ENCODE measurements at places on chromosomes 2 and 18. TPM values are rescaled to one million over a fixed set of nuclear protein-coding genes. Genes with fewer than 3 reads are reported as not detected.

GRCh38 chr2:207490441-207490840 lies 39.3 kb upstream of the CREB1 start:
- no peak overlapping the region for H3K27ac ChIP-seq
- no peaks in the 10 kb centered on the region for H3K36me3 ChIP-seq
- H3K4me1 ChIP-seq = peaks cover 13% of the 10 kb centered on the region
- no peaks in the 10 kb centered on the region for H3K27me3 ChIP-seq

COL3A1 gene
- total RNA-seq = not detected

- H3K4me1 ChIP-seq = no peaks in the 10 kb centered on the region
- no peak for DNase-seq
- H3K4me3 ChIP-seq = no peak overlapping the region
Observed at GRCh38 chr2:46381871-46382270, 84.7 kb downstream of the EPAS1 start.

GRCh38 chr2:23456881-23457760 lies 72.1 kb downstream of the KLHL29 start:
- peaks cover 14% of the 10 kb centered on the region for H3K4me1 ChIP-seq
- no peak overlapping the region for H3K27ac ChIP-seq
- no peaks in the 10 kb centered on the region for H3K27me3 ChIP-seq
- no peak overlapping the region for H3K4me3 ChIP-seq
- no peaks in the 10 kb centered on the region for H3K36me3 ChIP-seq

DNA sequence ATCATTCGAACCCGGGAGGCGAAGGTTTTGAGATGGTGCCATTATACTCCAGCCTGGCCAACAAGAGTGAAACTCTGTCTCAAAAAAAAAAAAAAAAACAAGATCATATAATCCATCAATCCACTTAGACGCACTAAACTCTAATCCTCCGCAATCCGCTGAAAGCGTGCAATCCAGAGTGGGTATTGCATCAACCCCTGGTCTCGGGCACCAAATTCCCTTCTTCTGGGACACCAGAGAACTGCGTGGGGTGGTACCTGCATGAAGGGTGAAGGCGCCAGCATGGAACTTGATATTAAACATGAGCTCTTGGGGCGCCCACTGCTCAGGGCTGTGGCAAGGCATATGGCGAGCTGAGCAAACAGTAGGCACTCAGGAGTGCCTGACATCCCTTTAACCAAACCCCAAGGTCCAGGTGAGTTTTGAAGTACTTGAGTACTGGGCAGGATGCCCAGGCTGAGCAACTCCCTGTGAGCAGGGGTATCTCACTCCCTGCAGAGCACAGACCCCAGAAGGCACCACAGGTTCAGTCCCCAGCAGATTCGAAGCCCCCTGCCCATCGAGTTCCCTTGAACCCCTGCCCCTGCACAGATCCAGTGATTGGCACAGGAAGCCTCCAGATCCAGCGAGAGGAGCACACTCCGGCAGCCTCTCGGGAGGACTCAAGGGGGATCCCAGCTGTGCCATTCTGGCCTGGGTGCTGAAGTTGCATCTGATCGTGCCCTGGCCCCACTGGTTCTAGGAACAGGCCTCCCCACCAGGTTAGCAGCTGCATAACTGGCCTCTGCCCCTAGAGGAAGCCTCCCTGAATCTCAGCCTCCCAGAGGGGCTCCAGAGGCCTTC lies 8.0 kb downstream of the ALPI start:
- H3K36me3 ChIP-seq = no peaks in the 10 kb centered on the region
- H3K27me3 ChIP-seq = no peaks in the 10 kb centered on the region
- H3K4me1 ChIP-seq = peaks cover 4% of the 10 kb centered on the region
- no peak overlapping the region for H3K27ac ChIP-seq

THAP4 gene
- total RNA-seq = 29.9 TPM

CFAP221 gene
- not detected for total RNA-seq

DNA sequence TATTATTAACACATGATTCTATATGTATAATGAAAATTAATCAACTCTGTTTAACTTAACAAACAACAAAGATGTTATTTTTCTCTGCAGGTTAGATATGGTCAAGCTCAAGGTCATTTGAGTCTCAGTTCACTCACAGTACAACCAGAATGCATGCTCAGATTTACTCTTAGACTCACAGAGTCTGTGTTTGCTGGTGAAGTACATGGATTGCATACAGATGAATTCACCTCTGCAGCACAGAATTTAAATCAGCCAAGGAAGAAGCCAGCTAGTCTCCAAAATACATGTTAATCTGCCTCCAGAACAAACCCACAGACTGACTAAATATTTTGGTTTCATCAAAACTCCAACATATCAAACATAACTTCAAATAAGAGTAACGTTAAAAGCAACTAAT lies 424.5 kb downstream of the RAD51AP2 start:
- H3K4me3 ChIP-seq = no peak overlapping the region
- DNase-seq = no peak
- H3K27ac ChIP-seq = no peak overlapping the region
- no peaks in the 10 kb centered on the region for H3K27me3 ChIP-seq
- no peaks in the 10 kb centered on the region for H3K4me1 ChIP-seq
- H3K36me3 ChIP-seq = no peaks in the 10 kb centered on the region

- H3K27ac ChIP-seq = no peak overlapping the region
- no peak overlapping the region for H3K4me3 ChIP-seq
- no peak for DNase-seq
- H3K36me3 ChIP-seq = no peaks in the 10 kb centered on the region
Observed at GRCh38 chr2:190765386-190766173, 115.0 kb upstream of the GLS start.

- H3K36me3 ChIP-seq = no peaks in the 10 kb centered on the region
- peak; percentile 33 for DNase-seq
- H3K27ac ChIP-seq = no peak overlapping the region
- H3K27me3 ChIP-seq = no peaks in the 10 kb centered on the region
- H3K4me3 ChIP-seq = no peak overlapping the region
Observed at GRCh38 chr2:36059691-36060090, 295.9 kb upstream of the CRIM1 start.

RBM45 gene
- total RNA-seq = 20.5 TPM

GRCh38 chr2:240556553-240557100 lies 1.2 kb downstream of the ANKMY1 start:
- H3K27me3 ChIP-seq = no peaks in the 10 kb centered on the region
- no peak overlapping the region for H3K27ac ChIP-seq
- DNase-seq = peak; percentile 58

- no peaks in the 10 kb centered on the region for H3K36me3 ChIP-seq
- no peak overlapping the region for H3K27ac ChIP-seq
- H3K4me3 ChIP-seq = no peak overlapping the region
- H3K27me3 ChIP-seq = no peaks in the 10 kb centered on the region
- H3K4me1 ChIP-seq = peaks cover 6% of the 10 kb centered on the region
Observed at GRCh38 chr18:59929621-59930295, 30.0 kb downstream of the PMAIP1 start.

ZDBF2 gene
- 18.7 TPM for total RNA-seq

- no peaks in the 10 kb centered on the region for H3K27me3 ChIP-seq
- no peak overlapping the region for H3K27ac ChIP-seq
- no peak for DNase-seq
- H3K4me1 ChIP-seq = no peaks in the 10 kb centered on the region
Observed at GRCh38 chr2:111251711-111252110, 131.0 kb downstream of the BCL2L11 start.

DNA sequence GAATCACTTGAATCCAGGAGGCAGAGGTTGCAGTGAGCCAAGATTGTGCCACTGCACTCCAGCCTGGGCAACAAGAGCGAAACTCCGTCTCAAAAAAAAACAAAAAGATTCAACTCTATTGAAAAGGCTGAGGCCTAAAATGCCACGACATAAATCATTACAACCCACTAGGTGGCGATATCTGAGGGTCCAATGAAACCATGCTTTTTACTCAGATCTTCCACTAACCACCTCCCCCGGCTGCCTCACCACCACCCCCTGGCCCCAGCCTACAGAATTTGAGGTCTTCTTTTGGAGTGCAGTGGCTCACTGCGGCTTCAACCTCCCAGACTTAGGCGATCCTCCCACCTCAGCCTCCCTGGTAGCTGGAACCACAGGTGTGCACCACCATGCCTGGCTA lies 57.5 kb downstream of the AP1S3 start:
- H3K36me3 ChIP-seq = peaks cover 27% of the 10 kb centered on the region
- H3K4me3 ChIP-seq = no peak overlapping the region
- no peaks in the 10 kb centered on the region for H3K27me3 ChIP-seq

- DNase-seq = no peak
- no peak overlapping the region for H3K4me3 ChIP-seq
- no peaks in the 10 kb centered on the region for H3K27me3 ChIP-seq
- H3K36me3 ChIP-seq = no peaks in the 10 kb centered on the region
- no peak overlapping the region for H3K27ac ChIP-seq
- H3K4me1 ChIP-seq = peaks cover 9% of the 10 kb centered on the region
Observed at GRCh38 chr2:144464730-144465129, 55.2 kb downstream of the ZEB2 start.

DNA sequence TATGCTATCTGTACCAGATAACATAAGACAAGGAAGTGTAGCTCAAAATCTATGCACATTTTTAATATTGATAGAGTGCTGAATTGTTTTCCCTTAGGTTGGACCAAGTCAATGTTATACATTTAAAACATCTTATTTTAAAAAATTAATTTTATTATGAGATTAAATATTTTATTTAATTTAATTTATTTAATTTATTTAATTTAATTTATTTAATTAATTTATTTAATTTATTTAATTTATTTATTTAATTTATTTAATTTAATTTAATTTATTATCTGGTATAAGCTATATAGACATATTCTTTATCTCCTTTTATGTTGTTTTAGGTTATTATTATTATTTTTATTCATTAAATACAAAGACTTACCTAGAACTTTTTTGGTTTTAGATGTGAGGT lies 551.7 kb upstream of the LRRTM1 start:
- no peaks in the 10 kb centered on the region for H3K4me1 ChIP-seq
- H3K27ac ChIP-seq = no peak overlapping the region
- H3K36me3 ChIP-seq = no peaks in the 10 kb centered on the region

ITSN2 gene
- 200 TPM for total RNA-seq

- H3K36me3 ChIP-seq = no peaks in the 10 kb centered on the region
- H3K27me3 ChIP-seq = no peaks in the 10 kb centered on the region
- no peak overlapping the region for H3K4me3 ChIP-seq
- DNase-seq = no peak
Observed at GRCh38 chr2:119744335-119744939, 15.3 kb upstream of the PTPN4 start.

DNA sequence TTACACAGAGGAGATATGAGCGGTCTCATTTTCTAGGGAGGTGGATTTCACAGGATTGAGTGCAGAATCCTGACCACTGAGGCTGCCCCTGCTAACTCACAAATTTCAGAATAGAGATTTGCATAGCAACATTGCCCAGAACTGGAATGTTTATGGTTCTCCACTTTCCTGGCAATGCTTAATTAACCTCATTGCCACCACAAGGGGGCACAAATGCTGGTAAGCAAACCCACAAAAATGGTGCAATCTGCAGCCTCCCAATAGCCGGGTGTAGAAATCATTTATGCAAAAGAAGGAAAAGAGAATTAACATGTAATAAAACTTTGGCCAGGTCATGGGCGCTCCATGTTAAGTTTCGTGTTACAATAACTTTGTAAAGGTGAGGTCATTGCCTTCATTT lies 112.4 kb downstream of the CYRIA start:
- H3K27me3 ChIP-seq = no peaks in the 10 kb centered on the region
- H3K4me3 ChIP-seq = no peak overlapping the region
- H3K27ac ChIP-seq = no peak overlapping the region
- H3K4me1 ChIP-seq = no peaks in the 10 kb centered on the region
- DNase-seq = peak; percentile 47

- no peaks in the 10 kb centered on the region for H3K36me3 ChIP-seq
- H3K4me3 ChIP-seq = no peak overlapping the region
- H3K27ac ChIP-seq = no peak overlapping the region
- no peaks in the 10 kb centered on the region for H3K4me1 ChIP-seq
- no peaks in the 10 kb centered on the region for H3K27me3 ChIP-seq
Observed at GRCh38 chr2:7030810-7031209, 113.6 kb downstream of the RNF144A start.

KCTD1 gene
- 4.1 TPM for total RNA-seq

GRCh38 chr2:97718051-97718882 lies 4.9 kb downstream of the ZAP70 start:
- peak overlapping the region; percentile 60 for H3K27ac ChIP-seq
- H3K27me3 ChIP-seq = no peaks in the 10 kb centered on the region
- H3K4me3 ChIP-seq = peak overlapping the region; percentile 34
- peaks cover 26% of the 10 kb centered on the region for H3K4me1 ChIP-seq
- H3K36me3 ChIP-seq = no peaks in the 10 kb centered on the region
- peak; percentile 63 for DNase-seq

- no peak overlapping the region for H3K4me3 ChIP-seq
- H3K4me1 ChIP-seq = peaks cover 10% of the 10 kb centered on the region
- DNase-seq = no peak
- no peaks in the 10 kb centered on the region for H3K36me3 ChIP-seq
- H3K27ac ChIP-seq = no peak overlapping the region
Observed at GRCh38 chr18:47968721-47969120, 38.3 kb upstream of the SMAD2 start.

ACTG2 gene
- not detected for total RNA-seq

SLC25A52 gene
- not detected for total RNA-seq

DNA sequence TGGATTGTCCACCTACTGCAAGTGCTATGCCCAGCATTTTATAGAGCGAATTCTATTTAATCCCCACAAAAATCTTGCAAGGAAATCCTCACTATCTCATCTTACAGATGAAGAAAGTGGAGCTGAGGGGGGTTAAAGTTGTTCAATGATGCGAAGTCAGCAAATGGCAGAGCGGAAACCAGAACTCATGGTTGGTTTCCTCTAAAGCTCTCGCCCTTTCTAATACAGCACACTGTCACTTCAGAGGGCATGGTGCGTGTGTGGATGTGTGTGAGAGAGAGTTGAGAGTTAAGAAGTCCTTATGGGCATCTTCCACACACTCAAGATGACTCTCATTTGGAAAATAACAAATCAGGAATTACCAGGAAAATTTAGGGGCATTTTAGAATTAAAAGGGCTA lies 78.4 kb downstream of the TGFA start:
- H3K36me3 ChIP-seq = no peaks in the 10 kb centered on the region
- H3K27ac ChIP-seq = no peak overlapping the region
- H3K4me1 ChIP-seq = peaks cover 44% of the 10 kb centered on the region
- peak; percentile 57 for DNase-seq

DNA sequence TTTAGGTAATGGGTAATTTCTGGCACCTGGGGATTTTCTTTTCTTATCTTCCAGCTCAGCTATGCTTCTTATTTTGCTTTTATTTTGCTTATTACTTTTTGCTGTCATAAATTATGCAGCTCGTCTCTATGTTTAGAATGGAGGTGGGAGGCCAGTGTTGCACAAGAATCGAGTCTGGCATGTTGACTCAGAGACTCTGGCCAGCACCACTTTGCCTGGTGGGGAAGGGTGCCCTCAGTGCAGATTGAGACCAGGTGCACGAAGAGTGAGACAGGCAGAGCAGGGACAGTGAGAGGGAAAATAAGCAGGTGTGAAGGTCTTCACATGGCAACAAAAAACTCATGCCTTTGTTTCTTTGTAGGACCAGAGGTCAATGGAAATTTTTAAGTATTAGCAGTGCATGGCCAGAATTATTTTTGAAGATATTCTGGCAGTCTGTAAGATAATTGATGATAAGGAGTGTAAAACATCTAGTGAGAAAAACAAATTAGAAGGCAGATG lies 59.2 kb upstream of the SLC5A7 start:
- H3K27ac ChIP-seq = no peak overlapping the region
- no peaks in the 10 kb centered on the region for H3K27me3 ChIP-seq
- DNase-seq = no peak

GRCh38 chr2:235820571-235820970 lies 326.7 kb downstream of the AGAP1 start:
- no peak overlapping the region for H3K27ac ChIP-seq
- H3K36me3 ChIP-seq = no peaks in the 10 kb centered on the region
- H3K4me1 ChIP-seq = no peaks in the 10 kb centered on the region

Data from B cell (primary cell).